ENCODE measurements at places on chromosomes 7 and 10.

DNA sequence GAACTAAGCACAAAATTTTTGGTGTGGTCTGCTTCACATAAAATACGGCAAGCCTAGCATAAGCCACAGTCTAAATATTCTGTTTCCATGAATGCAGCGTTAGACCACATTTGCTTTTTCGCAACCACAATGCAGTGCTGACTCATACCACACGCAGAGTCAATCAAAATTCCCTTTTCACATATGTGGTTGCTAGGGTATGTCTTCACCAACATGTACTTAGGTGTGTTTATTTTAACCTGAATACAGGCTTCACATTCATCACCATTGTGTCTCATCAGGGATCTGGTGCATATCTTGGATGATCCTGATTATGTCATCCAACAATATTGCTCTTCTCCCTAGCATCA, 90.8 kb downstream of the CHN2 start:
- DNase-seq: peak; percentile 17

GRCh38 chr7:22154143-22154529, 202.8 kb downstream of the RAPGEF5 start:
- DNase-seq: no peak

GRCh38 chr10:11270135-11270857, 252.6 kb downstream of the CELF2 start:
- peak; percentile 53 for DNase-seq

GRCh38 chr7:22759721-22760120, 32.7 kb downstream of the IL6 start:
- DNase-seq: no peak

GRCh38 chr7:144473908-144474307, 70.4 kb upstream of the NOBOX start:
- DNase-seq: no peak

- no peak for DNase-seq
Observed at GRCh38 chr7:142506601-142507000, 242.7 kb upstream of the PRSS1 start.

GRCh38 chr7:116236020-116236630, 25.8 kb downstream of the TES start:
- peak; percentile 31 for DNase-seq

All from stimulated activated CD8-positive, alpha-beta memory T cell treated with anti-CD3 and anti-CD28 coated beads, Interleukin-2, amount 100 ng/mL, for 1 hour (primary cell).